NCI-H2029 (cell line): ENCODE measurements at places on chromosomes 3 and 15.

- peak; percentile 71 for DNase-seq
Measured at GRCh38 chr3:33652736-33653135, 65.3 kb downstream of the CLASP2 start.

GRCh38 chr15:67183443-67184169 is 70.9 kb downstream of the AAGAB start:
- no peak for DNase-seq

- DNase-seq, result peak; percentile 35
Measured at GRCh38 chr3:133930341-133930933, 34.8 kb upstream of the RAB6B start.

- no peak for DNase-seq
Measured at GRCh38 chr3:42843713-42844411, 31.8 kb downstream of the CYP8B1 start.

- no peak for DNase-seq
Measured at GRCh38 chr3:27666272-27666671, 55.9 kb downstream of the EOMES start.

DNA sequence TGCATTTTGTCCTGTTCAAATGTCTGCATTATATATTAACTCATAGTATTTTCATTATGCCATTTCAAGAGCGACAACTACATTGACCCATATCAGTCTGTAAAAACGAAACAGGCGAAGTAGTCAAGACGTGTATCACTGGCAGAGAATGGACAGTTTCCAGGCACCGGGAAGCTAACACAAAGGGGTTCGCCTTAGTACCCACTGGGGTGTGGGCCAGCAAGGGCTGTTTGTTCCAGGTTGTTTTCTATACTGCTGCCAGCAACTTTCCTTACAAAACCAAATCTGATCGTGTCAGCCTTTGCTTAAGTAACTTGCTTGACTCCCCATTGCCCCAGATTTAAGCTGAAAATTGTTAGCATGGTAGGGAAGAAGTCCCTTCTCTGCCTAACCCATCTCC is 87.1 kb downstream of the CGNL1 start:
- DNase-seq, result no peak

DNA sequence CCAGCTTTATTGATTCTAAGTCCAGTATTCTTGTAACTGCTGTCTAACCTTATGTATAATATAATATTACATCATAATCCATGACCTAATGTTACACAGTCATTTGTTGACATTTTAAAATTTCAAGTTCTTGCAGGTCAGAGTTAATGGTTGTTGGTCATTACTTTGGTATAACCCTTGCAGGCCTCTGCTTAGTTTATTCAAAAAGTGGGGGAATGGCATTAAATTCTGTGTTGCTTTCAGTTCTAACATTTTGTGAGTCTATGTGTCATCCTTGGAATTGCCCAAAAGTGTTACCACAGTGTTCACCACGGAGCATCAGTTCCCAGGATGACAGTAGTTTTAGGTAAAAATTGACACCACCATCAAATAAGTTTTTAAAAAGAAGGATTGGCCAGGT is 174.8 kb upstream of the BCL6 start:
- no peak for DNase-seq

DNA sequence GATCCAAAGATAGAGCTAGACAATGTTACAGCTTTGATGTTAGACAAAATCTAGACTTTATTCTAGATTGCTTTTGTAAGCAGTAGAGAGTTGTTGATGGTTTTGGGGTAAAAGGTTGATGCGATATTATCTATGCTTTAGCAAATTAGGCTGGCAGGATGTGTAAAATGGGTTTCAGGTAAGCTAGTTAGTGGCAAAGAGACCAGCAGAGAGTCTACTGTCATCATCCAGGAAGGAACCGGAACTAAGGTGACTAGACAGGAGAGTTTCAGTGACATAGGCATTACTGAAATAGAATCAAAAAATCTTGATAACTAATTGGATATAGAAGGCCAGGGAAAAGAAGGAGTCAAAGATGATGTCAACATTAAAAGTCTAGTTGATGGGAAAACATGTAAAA is 11.1 kb downstream of the OR5K2 start:
- no peak for DNase-seq
